Endothelial cell of umbilical vein (primary cell): ENCODE measurements at places on chromosomes 7 and 10. TPM values are rescaled to one million over a fixed set of nuclear protein-coding genes. Genes with fewer than 3 reads are reported as not detected.
A peak's percentile ranks its signal among the peaks of the same experiment; 100 is the strongest.

DNA sequence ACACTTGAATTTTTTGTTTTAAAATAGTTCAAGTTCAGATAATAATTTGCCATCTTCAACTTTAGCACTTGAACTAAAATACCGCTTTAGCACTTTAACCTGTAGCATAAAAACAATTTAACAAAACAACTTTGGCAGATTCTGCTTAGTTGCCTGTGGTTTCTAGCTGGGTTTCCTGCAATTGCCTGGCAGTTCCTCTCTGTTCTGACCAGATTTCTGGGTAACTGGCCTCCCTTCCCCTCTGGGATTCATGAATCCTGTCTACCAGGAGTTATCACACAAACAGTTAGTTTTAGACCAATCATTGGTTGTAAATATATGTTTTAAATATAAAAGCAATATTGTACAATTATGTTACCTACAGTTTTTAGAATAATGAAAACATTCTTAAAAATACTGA, 89.8 kb upstream of the HDAC9 start:
- peaks cover 23% of the 10 kb centered on the region for H3K4me1 ChIP-seq
- H3K27me3 ChIP-seq, result no peaks in the 10 kb centered on the region
- peak; percentile 53 for DNase-seq
- H3K36me3 ChIP-seq, result no peaks in the 10 kb centered on the region
- H3K27ac ChIP-seq, result no peak overlapping the region

GRCh38 chr7:33922820-33923219, 17.5 kb downstream of the BMPER start:
- no peak overlapping the region for H3K27ac ChIP-seq
- DNase-seq, result no peak
- no peak overlapping the region for H3K4me3 ChIP-seq
- no peaks in the 10 kb centered on the region for H3K4me1 ChIP-seq

DNA sequence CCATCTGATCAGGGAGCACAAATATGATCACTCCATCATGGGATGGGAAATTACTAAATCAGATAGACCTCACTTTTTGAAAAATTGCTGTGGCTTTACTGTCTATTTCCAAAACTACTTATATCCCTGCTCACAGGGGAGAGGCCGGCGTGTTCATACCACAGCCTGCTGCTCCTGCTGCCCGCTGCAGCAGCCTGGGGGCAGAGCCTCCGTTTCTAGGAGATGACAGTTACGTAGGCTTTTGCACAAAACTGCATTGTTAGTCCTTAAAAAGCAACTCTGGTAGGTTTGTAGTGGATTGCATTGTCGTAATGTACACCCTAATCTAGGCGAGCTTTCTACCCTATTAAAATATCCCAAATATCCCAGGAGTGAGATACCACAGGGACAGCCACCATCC, 203.7 kb downstream of the EBF3 start:
- H3K4me1 ChIP-seq, result no peaks in the 10 kb centered on the region
- no peaks in the 10 kb centered on the region for H3K27me3 ChIP-seq
- H3K36me3 ChIP-seq, result no peaks in the 10 kb centered on the region
- no peak overlapping the region for H3K27ac ChIP-seq
- DNase-seq, result no peak
- H3K4me3 ChIP-seq, result no peak overlapping the region

DNA sequence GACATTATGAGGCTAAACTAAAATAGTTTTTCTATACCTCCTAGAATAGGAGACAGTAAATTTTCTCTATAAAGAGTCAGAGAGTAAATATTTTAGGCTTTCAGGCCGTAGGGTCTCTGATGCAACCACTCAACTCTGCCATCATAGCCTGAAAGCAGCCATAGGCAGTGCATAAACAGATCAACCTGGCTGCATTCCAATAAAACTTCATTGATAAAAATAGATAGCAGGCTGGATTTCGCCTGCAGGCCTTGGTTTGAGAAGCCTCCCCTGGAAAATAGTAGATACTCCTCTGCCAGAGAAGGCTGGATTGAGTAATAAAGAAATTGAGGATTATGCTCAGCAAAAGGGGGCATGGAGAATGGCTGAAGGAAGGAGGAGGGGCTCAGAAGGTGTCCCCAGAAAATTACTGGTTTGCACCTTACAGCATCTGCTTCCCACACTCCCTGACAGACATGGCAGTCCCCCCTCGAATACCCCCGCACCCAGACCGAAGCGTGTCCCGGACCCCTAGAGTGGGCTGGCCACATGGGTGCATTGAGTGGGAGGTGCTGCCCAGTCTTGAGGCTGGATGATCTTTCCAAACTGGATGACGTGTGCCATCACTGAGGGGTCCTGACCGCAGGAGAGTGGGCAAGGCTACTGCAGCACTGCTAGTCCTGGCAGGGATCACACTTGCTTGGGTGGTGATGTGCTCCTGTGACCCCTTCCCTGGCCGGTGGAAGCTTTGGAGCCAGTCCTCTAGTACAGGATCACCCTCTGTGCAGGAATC, 126.6 kb downstream of the PTPN20 start:
- no peak for DNase-seq
- H3K4me3 ChIP-seq, result no peak overlapping the region
- no peaks in the 10 kb centered on the region for H3K36me3 ChIP-seq
- no peak overlapping the region for H3K27ac ChIP-seq

GRCh38 chr10:89795840-89796239, 94.5 kb downstream of the KIF20B start:
- no peaks in the 10 kb centered on the region for H3K27me3 ChIP-seq
- DNase-seq, result no peak
- no peaks in the 10 kb centered on the region for H3K36me3 ChIP-seq
- H3K27ac ChIP-seq, result no peak overlapping the region
- peaks cover 8% of the 10 kb centered on the region for H3K4me1 ChIP-seq

DNA sequence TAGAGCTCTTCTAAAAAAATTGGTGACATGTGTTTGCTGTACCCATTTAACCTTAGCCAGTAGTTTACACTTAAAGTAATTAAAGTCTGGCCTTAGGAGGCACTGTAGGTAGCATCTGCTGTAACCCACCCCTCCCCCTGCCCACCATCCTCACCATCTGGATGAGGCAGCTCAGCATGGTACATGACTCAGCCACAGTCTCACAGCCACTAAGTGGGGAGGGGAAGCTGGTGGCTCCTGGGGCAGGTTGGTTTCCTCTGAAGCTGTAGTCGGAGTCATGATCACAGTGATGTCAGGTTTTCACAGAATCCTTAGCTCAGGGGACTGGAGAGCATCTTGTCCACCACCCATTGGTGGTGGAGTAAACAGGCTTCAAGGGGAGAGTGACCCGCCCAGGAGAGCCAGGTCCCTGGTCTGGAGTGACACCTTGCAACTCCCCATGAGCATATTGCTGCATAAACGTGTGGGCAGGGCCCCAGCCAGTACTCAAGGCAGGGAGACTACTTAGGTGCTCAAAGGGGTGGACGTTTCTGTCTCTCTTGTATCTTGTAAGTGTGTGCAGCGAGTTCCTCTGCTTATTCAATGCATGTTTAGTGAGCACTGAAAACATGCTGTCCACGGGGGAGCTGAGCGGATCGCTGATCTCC, 125.9 kb downstream of the GRK5 start:
- peaks cover 24% of the 10 kb centered on the region for H3K4me1 ChIP-seq
- H3K27me3 ChIP-seq, result no peaks in the 10 kb centered on the region
- H3K4me3 ChIP-seq, result no peak overlapping the region
- H3K27ac ChIP-seq, result no peak overlapping the region
- peaks cover 2% of the 10 kb centered on the region for H3K36me3 ChIP-seq

- H3K27ac ChIP-seq, result no peak overlapping the region
- H3K4me3 ChIP-seq, result no peak overlapping the region
- no peak for DNase-seq
Observed at GRCh38 chr7:1227814-1228544, 4.7 kb upstream of the UNCX start.

DNA sequence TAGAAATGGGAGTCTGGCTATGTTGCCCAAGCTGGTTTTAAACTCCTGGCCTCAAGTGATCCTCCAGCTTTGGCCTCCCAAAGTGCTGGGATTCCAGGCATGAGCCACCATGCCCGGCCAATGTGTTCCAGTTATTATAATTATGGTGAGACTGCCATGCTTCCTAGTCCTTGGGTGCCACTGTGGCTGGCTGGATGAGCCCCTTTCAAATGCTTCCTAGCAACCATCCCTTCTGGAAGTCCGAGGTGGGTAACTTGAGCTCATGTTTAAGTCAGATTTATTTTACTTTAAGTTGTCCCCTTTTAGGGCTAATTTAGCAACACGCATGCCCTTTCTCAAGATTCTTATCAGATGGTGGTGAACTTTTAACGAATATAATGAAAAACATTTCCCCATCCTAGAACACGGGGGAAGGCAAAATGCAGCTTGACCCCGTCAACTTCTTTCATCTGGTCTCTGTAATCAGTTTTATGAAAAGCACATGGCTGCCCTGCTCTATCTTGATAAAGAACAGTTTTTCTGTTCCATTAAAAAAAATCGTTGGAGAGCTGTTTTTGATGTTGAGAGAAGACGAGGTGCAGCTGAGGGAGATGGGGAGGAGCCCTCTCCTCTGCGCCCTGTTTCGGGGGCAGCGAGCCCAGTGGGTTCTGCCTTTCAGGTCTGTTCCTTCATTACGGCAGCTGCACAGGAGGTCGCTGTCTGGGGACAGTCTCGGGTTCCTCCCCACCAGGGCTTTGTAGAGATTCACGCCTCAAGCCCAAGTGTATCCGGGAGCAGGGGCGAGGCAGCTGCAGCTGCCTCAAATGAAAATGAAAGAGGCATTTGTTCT, 61.0 kb upstream of the MKI67 start:
- no peak overlapping the region for H3K4me3 ChIP-seq
- H3K27ac ChIP-seq, result no peak overlapping the region
- no peaks in the 10 kb centered on the region for H3K36me3 ChIP-seq
- DNase-seq, result no peak

DNA sequence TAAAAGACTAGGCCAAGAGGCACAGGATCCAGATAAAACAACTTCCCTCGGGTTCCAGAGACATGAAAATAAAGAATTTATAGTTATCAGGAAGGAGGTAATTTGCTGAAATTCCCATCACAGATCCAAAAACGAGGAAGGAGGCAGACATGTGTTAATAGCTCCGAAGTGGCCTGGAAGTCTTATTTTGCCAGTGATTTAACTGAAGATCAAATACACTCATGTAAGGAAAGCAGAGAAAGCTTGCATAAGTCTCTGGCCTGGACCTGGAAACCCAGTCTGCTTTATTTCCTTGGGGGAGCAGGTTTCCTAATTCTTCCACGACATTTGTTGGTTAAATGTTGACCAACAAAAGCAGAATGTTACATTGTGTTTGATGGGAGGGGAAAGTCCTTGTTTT, 498.7 kb upstream of the C7orf33 start:
- H3K27me3 ChIP-seq, result no peaks in the 10 kb centered on the region
- no peak overlapping the region for H3K27ac ChIP-seq
- no peaks in the 10 kb centered on the region for H3K36me3 ChIP-seq
- H3K4me3 ChIP-seq, result no peak overlapping the region
- no peaks in the 10 kb centered on the region for H3K4me1 ChIP-seq

DNA sequence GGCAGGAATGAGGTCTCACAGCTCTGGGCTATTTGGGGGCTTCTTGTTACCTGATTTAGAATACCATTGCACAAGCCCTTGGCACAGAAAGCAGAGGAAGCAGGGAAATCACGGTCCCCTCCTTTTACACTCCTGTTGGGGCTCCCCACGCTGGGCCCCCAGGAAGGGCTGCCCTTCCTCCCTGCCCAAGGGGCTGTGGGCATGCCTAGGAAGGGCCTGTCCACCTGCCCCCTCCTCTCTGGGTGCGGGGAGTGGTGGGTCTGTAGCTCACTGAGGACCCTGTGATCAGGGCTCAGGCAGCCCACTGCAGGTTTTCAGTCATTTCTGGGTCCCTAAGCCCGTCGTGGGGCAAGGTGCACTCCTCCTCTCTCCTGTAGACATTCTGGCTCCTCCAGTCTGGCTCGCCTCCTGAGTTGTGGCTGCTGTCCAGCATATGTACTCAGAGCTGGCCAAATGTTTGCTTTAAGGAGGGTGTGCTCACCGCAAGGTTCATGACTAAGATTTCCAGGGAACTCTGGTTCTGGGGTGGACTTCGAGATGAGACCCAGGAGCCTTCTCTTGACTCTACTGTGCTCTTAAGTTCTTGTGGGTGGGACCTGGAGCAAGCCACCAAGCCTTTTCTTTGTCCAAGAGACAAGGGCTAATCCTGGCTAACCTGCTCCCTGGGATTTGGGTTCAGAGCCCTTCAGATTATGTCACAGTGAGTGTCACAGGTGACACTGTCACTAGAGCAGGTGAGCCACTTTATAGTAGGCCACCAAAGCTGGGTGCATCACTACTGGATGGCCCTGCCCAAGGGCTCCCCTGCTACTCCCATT, 56.0 kb downstream of the TACR2 start:
- peaks cover 2% of the 10 kb centered on the region for H3K36me3 ChIP-seq
- peak overlapping the region; percentile 35 for H3K27ac ChIP-seq
- no peak overlapping the region for H3K4me3 ChIP-seq

- no peak overlapping the region for H3K27ac ChIP-seq
- no peaks in the 10 kb centered on the region for H3K27me3 ChIP-seq
- DNase-seq, result no peak
Observed at GRCh38 chr7:118087126-118087525, 96.8 kb upstream of the LSM8 start.

- H3K36me3 ChIP-seq, result no peaks in the 10 kb centered on the region
- H3K4me3 ChIP-seq, result no peak overlapping the region
- H3K27ac ChIP-seq, result no peak overlapping the region
- DNase-seq, result no peak
Observed at GRCh38 chr7:18575622-18576572, 80.3 kb downstream of the HDAC9 start.

- DNase-seq, result no peak
- no peaks in the 10 kb centered on the region for H3K36me3 ChIP-seq
- H3K4me1 ChIP-seq, result peaks cover under 1% of the 10 kb centered on the region
- H3K27ac ChIP-seq, result no peak overlapping the region
- peaks cover 4% of the 10 kb centered on the region for H3K27me3 ChIP-seq
- no peak overlapping the region for H3K4me3 ChIP-seq
Observed at GRCh38 chr10:8398771-8399170, 344.3 kb downstream of the GATA3 start.

DNA sequence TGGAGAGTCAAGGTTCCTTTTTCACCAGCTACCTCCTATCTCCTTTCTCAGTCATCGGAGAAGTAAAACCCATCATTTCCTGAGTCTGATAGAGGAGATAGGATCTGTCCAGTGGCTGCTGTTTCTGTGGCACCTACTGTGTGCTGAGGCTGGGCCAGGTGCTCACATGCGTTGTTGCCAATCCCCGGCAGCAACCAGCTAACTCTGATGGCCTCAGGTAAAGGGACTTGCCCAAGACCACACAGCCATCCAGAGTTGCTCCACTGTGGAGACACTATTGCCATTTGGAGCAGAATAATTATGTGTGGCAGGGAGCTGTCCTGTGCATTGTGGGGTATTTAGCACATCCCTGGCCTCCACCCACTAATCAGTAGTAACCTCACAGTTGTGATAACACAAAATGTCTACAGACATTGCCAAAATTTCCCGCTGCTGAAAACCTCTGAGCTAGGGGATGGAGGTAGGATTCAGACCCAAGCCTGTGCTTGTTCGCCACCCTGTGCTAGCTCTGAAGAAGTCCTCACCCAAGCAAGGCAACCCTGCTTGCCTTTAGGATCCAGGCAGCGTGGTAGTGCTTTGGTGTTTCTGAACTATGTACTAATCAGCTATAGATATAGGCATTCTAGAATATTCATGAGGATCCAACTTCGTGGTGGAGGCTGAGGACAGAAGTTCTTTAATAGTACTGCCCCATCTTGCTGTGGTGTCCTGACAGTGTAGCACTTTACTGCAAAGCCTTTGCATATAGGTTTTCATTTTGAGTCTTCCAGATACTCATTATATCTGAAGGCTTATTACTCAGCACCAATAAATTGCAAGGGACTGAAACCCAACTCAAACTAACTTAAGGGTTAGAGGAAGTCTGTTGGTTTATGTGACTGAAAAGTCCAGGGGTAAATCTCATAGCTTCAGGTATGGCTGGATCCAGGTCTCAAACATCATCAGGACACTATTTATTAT, 164.6 kb downstream of the GRK5 start:
- DNase-seq, result peak; percentile 6
- H3K4me3 ChIP-seq, result no peak overlapping the region
- H3K27ac ChIP-seq, result peak overlapping the region; percentile 98
- H3K27me3 ChIP-seq, result no peaks in the 10 kb centered on the region
- peaks cover 43% of the 10 kb centered on the region for H3K4me1 ChIP-seq

The CDHR1 gene
- polyA plus RNA-seq, result 0.11 and 0.13 TPM in 2 replicates

The FOXI2 gene
- not detected in 2 replicates for polyA plus RNA-seq

The IFIT1B gene
- not detected in 2 replicates for polyA plus RNA-seq
